ENCODE measurements at places on chromosomes 5 and 9. TPM values are rescaled to one million over a fixed set of nuclear protein-coding genes. Genes with fewer than 3 reads are reported as not detected.

GRCh38 chr5:180208435-180209081, 453 bp downstream of the RASGEF1C start:
- no peak for DNase-seq

Gene WWC1
- total RNA-seq = 1.1 TPM

Gene CHSY3
- 0.99 TPM for total RNA-seq

DNA sequence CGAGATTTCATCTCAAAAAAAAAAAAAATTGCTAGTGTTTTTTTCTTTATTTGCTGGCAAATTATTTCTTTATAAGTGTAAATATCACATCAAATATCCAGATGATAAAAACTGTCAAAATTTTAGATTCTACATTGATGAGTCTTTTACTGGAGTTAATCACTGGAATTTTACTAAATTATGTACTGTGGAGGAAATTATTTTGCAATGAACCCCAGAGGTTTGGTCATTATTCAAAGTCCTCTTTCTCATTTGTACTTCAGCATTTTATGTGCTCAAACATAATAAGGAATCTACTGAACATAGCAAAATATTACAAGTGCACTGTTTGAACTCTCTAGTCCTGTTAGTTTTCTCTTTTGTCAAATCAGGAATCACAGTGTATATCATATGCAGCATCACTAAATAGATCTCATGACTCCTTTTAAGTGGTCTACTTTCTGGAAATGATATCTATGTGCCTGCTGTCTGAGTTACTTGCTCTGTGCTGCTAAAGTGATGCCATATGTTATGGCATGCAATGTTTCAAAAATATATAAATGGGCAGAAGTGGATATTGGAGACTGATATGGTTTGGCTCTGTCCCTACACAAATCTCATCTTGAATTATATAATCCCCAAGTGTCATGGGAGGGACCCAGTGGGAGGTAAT, 18.0 kb downstream of the OTULINL start:
- no peak for DNase-seq

- no peak for DNase-seq
Measured at GRCh38 chr5:73311291-73312110, 137.1 kb downstream of the FOXD1 start.

DNA sequence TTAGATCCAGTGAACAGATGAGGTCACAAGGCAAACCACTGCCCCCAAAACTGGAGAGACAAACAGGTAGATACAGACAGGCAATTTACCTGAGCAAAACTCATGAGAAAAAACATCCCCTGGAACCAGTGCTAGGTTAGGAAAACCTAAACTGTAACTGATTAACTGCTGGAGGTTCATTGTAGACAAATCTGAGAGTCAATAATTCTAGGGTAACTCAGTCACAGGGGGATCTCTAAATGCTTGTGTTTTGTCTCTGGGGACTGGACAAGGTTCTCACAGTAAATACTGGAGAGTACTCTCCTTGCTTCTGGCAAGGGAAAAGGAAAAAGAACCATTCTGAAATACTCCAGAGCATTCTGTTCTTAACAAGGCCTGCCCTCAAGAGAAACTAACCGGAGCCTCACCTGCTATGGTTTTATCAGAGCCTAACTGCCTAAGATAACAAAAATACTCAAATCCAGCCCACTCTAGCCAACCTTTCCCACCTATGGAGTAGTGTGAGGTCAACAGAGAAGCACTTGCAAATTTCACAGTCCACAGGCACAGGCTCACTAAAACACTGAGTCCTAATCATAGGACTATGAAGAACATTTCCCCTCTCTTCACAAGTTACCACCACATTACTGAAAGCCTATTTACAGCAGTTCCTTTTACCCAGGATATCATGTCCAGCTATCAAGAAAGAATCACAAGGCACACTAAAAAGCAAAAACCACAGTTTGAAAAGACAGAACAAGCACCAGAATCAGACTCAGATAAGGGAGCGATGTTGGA, 139.9 kb upstream of the ACOT12 start:
- DNase-seq = no peak

DNA sequence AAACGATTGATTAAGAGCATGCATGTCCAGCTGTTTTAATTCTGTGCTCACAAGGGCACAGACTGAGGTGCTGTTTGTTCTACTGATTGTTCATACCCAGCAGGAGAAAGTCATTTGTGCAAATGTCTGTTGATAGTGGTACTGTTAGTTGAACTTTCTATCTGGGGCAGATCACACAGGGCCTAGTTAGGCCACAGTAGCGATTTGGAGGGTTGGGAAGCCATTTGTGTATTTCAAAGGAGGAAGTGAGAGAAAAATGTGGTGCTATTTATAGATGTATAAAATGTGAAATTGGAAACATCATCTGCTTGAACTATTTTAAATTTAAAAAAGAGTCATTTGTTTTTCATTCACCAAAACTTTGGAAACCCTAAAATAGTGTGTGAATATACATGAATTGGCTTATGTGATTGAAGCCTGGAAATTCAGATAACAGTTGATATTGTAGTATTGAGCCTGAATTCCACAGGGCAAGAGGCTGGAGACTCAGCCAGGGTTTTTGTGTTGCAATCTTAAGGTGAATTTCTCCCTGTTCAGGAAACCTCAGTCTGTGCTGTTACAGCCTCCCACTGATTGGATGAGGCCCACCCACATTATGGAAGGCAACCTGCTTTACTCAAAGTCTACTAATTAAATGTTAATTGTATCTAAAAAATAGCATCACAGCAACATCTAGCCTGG, 162.0 kb upstream of the CDKN2B start:
- DNase-seq = no peak
